Transverse colon (tissue), 4 donors: ENCODE measurements at places on chromosomes 4 and X.

- DNase-seq: no peak
These were observed 96.2 kb upstream of the MXRA5 start for GRCh38 chrX:3442691-3443090.

- DNase-seq: no peak
These were observed 514.3 kb downstream of the GBA3 start for GRCh38 chr4:23207059-23207458.

DNA sequence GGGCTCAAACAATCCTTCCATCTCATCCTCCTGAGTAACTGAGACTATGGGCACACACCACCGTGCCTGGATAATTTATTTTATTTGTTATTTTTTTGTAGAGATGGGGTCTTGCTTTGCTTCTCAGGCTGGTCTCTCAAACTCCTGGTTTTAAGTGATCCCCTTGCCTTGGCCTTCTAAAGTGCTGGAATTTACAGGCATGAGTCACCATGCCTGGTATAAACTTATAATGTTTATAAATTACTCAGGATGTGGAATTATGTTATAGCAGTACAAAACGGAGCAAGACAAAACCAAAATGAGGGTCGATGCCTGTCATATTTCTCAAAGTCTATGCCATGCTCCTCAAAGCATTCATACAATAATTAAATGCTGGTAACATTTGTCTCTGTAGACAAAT is 29.8 kb upstream of the TEX13C start:
- DNase-seq: no peak

DNA sequence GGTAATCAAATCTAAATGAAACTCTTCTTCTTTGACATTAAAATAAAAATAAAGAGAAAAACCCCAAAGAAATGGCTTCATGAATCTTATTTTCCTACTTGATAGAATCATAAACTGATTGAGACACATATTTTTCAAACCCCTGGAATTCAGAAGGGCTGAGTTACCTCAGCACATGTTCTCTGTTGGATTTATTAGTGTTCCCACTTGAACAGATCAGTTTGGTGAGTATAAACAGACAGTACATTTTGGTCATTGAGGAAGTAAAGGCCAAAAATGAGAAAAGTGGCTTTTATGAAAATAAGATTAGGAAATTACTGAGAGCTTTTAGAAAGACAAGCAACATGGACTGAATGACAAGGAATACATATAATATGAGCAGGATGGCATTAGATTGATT is 620.4 kb downstream of the ANKRD50 start:
- DNase-seq: no peak

DNA sequence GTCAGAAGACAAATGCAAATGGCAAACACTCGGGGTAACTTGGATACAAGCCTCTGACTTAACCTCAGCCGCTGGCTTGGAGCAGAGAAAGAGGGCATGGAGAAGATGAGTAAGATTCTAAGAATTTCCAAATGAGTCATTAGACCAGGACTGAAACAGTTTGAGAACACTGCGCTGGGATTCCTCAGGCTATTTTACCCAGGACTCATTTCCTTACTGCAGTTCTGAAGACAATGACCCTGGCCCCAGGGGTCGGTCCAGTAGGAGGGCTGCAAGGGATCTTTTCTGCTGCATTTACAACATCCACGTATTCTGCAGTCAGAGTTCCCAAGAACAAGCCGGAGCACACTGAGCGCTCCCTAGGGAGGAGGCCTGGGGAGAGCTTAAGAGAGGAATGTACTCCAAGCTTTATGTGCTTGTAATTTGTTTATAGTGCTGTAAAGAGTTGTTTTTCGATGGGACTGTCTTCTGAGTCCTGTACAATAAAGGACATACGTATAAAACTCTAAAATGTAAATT is 27.3 kb upstream of the SORBS2 start:
- peak; percentile 57 for DNase-seq

GRCh38 chr4:159143687-159144086 is 40.8 kb downstream of the RAPGEF2 start:
- DNase-seq: no peak

- no peak for DNase-seq
These were observed 3.4 kb downstream of the HCFC1 start for GRCh38 chrX:153968255-153968654.

- DNase-seq: no peak
These were observed 23.3 kb downstream of the AMER1 start for GRCh38 chrX:64182208-64182607.

DNA sequence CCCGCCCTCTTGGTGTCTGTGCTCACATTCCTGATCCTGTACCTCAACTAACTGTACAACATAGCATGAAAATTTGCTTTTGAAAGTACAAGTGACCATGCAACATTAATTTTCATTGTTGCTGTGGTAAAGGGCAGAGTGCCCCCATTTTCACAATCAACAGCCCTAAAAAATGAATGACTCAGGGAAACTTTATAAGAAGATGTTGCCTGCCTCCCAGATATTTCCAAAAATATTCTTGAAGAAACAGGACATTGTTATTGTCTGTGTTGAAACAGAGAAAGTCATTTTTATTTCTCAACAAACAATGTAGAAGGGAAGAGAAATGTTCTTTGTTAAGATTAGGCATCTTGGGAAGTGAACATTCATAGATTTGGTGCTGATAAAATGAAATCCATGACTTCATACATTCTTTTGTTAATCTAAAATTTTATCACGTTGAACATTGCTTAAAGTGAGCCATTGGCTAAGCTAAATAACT is 113.9 kb upstream of the ANXA3 start:
- DNase-seq: no peak

- no peak for DNase-seq
These were observed 198.0 kb upstream of the EPHA5 start for GRCh38 chr4:65868096-65868824.

DNA sequence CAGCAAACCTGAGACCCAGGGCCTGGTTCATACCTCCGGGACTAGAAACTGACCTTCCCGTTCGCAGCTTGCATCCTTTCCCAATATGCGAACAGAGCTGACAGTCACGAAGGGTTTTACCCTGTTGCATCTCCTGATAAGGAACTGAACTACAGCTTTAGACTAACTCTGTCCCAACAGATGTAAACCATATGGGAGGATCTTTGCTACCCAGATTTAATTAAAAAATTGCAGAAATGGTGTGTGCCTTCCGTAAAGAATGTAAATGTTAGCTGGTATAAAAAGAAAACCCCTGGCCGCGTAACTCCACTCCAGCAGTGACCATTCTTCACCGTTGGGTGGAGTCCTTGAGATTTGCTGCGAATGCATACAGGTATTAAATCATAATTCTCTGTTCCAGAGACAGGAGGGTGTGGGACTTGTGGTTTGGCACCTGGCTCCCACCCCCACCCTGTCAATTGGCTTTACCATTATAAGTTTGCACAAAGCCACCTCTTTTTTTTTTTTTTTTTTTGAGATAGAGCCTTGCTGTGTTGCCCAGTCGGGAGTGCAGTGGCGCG is 40.6 kb upstream of the SORCS2 start:
- no peak for DNase-seq

GRCh38 chr4:83240379-83240875 is 44.2 kb downstream of the COQ2 start:
- no peak for DNase-seq

- DNase-seq: no peak
These were observed 78.9 kb downstream of the IL21 start for GRCh38 chr4:122541996-122542395.

DNA sequence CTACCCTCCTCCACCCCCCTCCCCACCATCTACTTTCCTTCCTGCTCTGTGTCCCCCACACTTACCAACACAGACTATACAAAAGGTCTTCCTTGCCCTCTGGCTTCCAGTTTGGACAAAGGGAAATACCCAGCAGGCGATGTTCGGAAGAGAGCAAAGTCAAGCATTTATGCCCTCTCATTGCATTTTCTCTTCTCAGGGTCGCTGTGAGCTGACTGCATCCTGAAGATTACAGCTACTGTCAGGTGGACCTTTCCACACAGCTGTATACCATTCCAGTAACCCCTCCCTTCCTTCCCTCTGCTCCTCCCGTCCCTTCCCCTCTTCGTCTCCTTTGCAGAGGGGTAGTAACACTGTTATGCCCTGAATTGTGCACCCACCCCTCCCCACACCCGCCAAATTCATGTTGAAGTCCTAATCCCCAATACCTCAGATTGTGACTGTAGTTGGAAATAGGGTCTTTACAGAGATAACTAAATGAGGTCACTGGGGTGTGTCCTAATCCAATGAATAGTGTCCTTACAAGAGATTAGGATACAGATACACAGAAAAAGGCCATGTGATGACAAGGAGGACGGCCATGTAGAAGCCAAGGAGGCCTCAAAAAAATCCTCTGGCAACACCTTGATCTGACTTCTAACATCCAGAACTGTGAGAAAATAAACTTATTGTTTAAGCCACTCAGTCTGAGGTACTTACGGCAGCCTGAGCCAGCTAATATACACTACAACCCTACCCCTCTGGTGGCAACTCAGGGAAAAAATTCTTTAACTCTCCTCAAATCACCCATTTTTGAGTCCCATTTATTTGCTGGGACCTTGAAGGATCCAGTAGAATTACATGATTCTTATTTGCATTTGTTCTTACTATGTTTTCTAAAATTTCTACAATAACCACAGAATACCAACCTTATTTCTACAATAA is 11.7 kb downstream of the MORF4L2 start:
- no peak for DNase-seq

- no peak for DNase-seq
These were observed 129.8 kb downstream of the PPP3CA start for GRCh38 chr4:101217353-101218031.

GRCh38 chrX:107154787-107155620 is 36.4 kb upstream of the RBM41 start:
- no peak for DNase-seq

DNA sequence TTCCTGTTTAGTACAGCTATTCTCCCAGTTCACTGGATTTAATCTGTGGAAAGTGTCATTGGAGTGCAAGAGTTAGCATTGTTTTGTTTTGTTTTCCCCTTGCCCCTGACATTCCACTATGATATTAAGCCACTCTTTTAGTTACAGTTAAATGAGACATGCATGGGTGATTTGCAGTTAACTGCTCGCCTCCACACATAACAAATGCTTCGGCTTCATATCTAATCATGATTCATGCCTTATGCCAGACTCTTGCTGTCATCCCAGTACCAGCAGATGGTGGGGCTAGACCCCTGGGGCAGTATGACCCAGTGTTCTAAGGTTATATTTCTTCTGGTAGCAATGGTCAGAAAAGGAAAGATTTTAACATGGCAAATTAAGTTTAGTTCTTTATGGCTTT is 80.1 kb downstream of the RAP1GDS1 start:
- DNase-seq: no peak

- no peak for DNase-seq
These were observed 18.0 kb upstream of the WWC2 start for GRCh38 chr4:183081116-183081469.
